Renal pelvis (tissue), 12 donors: ENCODE measurements at places on chromosomes 1 and 21.

DNA sequence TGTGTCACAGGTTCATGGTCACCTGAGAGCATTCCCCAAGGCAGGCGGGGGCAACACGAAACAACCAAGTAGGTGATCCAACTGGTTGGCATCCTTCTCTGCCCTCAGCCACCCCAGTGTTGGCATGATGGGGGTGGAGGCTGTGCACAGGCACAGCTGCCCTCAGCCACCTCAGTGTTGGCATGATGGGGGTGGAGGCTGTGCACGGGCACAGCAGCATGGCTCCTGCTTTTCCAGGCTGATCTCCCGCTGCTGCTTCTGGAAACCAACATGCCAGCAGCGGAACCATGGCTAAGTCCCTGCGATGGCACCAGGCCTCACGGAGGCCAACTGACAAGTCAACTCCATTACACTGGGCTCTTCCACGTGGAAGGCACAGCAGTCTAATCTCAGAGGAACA is 447.8 kb downstream of the PTPRU start:
- DNase-seq = no peak

DNA sequence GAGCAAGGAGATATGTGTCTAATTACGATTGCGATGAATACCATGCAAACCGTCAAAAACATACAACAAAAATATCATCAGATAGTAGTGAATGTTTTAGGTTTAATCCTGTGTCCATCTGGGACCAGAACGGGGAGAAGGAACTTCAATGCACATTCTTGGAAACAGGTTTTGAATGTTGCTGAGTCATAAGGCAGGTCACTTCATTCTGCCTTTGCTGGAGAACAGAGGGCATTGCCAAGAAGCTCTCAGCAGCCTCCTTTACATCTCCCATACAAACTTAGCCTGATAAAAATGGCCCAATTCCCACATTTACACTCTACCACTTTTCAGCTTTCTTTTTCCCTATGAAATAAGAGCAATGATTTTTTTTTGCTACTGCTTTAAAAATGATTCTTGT is 78.0 kb upstream of the KCNJ6 start:
- DNase-seq = no peak

GRCh38 chr1:12615159-12615864 is 2.7 kb downstream of the DHRS3 start:
- DNase-seq = no peak

- DNase-seq = no peak
These were observed 348.4 kb upstream of the C1orf87 start for GRCh38 chr1:60421965-60422364.

GRCh38 chr1:77796695-77797405 is 17.4 kb downstream of the MIGA1 start:
- no peak for DNase-seq
